ENCODE measurements at places on chromosomes 1 and 21. TPM values are rescaled to one million over a fixed set of nuclear protein-coding genes. Genes with fewer than 3 reads are reported as not detected.

DNA sequence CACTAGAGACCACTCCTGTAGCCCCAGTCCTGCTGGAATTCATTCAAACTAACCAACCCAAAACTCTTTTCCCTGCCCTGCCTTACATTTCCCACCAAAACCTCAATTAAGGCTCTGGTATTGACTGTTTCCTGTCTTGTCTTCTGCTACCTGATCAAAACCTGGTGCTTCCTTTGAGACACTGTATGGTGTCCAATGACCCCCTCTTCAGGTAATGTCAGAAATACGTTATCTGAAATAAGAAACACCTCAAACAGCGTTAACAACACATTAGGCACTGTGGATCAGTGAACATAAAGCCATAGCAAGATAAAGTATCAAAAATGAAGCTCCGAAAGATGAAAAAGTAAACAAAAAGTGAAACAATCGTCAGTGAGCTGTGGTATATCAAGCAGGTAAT lies 343.2 kb upstream of the ZP4 start:
- DNase-seq: no peak

GRCh38 chr1:61149010-61149860 lies 66.9 kb downstream of the NFIA start:
- DNase-seq: no peak

Gene DIRAS3
- 0.72 TPM for total RNA-seq

DNA sequence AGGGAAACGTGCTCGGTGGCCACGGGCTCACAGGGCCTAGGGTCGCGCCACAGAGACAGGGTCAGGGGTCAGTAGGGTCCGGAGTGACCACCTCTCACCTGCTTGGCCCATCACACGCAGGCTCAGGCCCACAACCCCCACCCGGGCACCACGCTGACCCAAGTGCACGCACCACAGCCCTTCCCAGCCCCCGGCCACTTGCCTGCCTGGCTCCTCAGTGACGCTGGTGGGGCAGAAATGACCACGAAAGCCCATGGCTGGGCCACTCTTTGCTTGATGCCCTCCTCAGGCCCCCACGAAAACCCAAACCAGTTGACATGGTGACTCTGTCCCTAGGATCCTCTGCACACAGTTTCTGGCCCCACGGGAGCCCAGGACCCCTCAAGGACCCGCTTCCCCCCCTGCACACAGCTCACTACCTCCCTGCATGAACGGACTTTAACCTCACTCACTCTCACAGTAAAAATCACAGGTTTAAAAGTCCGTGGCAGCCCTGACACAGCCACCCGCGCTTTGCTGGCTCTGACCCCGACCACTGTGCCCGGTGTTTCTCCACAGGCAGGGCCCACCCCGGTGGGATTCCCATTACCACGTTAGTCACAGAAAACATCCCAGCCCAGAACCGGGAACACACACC lies 20.7 kb downstream of the NADK start:
- DNase-seq: no peak

- DNase-seq: no peak
These were observed 34.2 kb downstream of the MRPS6 start for GRCh38 chr21:34107606-34108005.

DNA sequence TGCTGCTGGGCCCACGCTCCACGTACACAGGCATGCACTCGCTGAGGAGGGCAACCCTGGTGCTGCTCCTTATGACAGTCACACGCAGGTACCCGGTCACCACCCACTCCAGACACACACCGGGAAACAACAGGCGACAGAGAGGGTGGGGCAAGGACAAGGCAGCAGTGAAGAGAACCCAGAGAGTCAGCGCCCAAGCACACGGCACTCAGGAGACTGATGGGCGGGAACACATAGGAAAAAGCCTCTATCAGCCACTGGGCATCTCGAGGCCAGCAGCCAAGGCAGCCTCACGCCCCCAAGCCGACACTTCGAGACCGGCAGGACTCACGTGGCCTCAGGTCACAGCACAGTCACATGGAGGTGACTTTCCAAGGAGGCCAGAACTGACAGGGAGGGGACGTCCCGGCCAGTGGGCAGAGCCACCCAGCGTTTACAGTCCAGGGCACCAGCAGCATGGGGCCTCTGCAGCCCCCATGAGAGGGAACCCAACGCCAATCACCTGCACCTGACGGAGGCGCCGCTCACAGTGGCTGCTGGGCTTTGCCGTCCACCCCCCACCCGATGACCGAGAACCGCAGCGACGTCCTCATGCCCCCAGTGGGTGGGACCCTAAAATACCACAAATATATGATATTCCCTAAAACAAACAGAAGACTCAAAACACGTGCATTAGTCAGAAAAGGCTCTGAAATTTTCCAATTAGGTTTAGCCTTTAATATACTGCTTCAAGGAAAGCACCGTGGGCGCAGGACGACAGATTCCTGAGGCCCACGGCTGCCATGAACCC lies 19.7 kb downstream of the PTTG1IP start:
- DNase-seq: no peak

All from activated T-cell treated with anti-CD3 and anti-CD28 coated beads, Interleukin-2, amount 50 U/mL, for 72 hours (primary cell).